ENCODE measurements at places on chromosomes 4 and X.

GRCh38 chrX:84729408-84729807 lies 227.2 kb upstream of the HDX start:
- no peak for DNase-seq

GRCh38 chr4:171588764-171589163 lies 224.4 kb upstream of the GALNTL6 start:
- DNase-seq = no peak

DNA sequence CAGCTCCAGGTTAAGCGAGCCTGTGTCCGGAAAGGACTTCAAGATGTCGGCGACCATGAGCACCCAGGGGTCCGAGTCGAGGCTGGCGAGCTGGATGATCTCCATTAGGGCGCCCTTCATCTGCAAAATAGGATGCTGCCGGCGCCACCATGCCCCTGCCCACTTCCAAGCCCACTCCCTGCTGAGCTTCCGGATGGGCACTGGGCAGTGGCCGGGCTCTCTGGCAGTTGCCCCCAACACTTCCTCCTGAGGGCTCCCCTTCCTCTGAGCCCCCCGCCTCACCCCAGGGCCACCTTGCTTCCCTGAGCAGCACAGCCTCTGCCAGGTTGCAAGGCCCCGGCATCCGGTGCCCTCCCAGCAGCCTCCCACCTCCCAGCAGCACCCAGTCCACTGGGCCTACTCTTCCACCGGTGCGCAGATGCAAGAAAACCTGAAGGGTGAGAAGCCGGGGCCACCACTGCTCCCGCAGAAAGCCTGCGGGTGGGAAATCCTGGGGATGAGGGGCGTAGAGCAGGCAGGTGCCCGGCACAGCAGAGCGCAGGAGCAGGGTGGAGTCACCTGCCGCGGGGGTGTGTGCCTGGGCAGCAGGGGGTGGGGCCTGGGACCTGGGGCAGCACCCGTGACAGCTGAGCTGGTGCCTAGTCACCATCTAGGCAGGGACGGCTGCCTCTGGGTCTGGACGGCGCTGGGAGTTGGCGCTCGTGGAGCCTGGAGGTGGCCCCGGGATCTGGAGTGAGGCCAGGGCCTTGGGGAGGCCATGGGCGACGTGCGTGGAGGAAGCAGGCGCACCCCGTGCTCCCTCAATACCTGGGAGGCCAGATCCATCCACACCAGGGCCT lies 17.0 kb downstream of the NELFA start:
- no peak for DNase-seq

GRCh38 chr4:177282284-177282835 lies 27.3 kb upstream of the NEIL3 start:
- DNase-seq = peak; percentile 41

- peak; percentile 77 for DNase-seq
Observed at GRCh38 chr4:89136525-89136924, 25.2 kb downstream of the TIGD2 start.

GRCh38 chrX:129744861-129745321 lies 6.1 kb downstream of the XPNPEP2 start:
- no peak for DNase-seq

DNA sequence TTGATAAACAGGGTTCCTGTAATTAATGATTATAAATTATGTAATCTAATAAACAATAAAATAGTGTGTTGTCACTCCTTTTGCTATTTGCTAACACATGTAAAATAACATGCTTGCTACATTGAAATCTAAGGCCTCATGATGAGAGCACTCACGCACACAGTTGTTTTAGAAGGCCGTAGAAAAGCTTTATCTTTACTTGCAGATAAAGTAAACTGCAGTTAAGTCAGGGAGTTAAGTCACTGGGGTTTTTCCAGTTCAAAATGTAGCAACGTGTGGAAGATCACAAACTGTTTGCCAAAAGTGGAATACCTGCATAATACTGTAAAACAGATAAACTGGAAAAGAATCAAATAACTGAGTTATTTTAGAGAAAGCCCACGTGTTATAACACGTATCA lies 187.3 kb upstream of the PACRGL start:
- peak; percentile 68 for DNase-seq

DNA sequence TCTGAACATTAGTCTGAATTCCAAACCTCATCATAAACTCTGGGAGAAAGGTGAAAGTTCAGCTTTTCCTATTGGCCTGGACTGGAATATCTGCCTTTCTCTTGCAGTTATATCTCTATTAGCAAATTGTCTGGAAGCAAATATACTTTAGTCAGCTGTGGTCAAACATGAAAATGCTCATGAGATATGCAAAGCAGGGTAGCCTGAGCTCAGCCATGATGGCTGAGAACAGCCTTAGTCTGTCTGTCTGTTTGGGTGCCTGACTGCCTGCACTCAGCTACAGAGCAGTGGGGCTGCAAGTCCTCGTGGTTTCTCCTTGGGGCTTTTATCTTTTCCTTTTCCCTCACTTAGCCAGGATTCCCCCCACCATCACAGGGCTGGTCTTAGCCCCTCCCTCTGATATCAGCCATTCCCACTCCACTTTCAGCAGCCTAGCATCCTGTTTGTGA lies 19.5 kb upstream of the PGRMC2 start:
- DNase-seq = peak; percentile 4

GRCh38 chr4:156472624-156473023 lies 499.0 kb downstream of the PDGFC start:
- DNase-seq = no peak

DNA sequence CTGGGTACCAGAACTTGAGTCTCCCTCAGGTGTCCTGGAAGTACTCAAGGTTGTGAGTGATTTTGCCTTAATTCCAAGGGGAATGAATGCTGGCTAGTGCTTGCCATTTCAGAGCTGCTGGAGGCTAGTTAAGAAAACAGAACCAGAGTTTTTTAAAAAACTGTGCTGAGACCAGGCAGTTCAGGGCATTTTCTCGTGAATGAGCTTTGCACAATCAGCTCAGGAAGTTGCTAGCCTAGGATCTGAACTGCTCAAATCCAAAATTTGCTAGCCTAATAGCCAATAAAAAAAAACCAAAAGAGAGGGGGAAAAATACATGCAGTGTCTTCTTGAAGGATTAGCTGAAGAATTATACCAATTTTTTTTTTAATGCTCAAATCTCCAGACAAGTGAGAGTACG lies 292.7 kb downstream of the FBXW7 start:
- DNase-seq = no peak

- no peak for DNase-seq
Observed at GRCh38 chr4:174334628-174335027, 50.9 kb downstream of the CEP44 start.

GRCh38 chrX:106903856-106904528 lies 851 bp upstream of the RIPPLY1 start:
- no peak for DNase-seq

GRCh38 chr4:61918507-61918906 lies 718.4 kb downstream of the ADGRL3 start:
- DNase-seq = no peak

DNA sequence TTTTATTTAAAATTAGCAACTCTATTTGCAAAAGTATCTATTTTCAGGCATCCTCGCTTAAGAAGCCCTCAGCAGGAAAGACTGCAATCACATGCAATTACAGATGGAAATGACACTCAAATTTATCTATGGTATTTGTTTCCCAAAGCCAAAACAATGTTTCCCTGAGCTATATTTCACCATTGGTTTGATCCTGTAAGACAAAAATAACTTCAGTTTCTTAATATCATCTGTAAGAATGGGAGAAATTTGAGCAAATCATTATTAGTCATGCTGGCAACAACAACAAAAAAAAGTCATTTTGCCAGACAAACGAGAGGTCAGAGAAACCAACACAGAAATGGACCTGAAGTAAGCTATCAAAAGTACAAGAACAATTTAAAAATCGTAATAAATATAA lies 204.1 kb downstream of the NR3C2 start:
- DNase-seq = no peak

GRCh38 chr4:8291701-8292477 lies 22.3 kb downstream of the HTRA3 start:
- DNase-seq = no peak

DNA sequence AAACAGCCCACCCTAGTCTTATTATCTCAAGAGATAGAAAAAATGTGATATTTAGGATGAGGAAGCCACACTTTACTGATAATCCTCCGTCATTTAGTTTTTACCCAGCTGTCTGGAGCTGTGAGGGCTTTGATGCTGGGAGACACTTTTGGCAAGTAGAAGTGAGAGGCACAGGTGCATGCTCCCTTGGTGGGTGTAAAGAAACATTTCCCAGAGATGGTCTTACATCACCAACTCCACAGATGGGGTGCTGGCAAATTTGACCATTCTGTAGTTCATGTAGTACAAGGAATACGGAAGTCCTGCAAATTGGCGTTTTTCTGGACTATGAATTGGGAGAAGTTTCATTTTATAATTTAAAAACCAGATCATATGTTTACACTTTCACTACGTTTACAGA lies 28.5 kb downstream of the TRIM61 start:
- DNase-seq = no peak

All from fibroblast of villous mesenchyme (primary cell).